NCI-H446 (cell line): ENCODE measurements at places on chromosomes 6 and 20.
A peak's percentile ranks its signal among the peaks of the same experiment; 100 is the strongest.

DNA sequence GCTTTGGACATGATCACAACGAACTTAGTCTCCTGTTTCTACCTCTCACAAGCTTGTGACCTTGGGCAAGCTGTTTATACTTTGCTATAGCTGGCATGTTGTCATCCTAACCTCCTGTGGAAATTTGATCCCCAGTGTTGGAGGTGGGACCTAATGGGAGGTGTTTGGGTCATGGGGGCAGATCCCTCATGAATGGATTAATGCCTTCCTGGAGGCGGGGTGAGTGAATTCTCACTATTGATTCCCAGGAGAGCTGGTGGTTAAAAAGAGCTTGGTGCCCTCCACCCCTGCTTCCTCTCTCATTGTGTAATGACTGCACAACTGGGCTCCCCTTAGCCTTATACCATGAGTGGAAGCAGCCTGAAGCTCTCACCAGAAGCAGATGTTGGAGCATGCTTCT is 228.9 kb downstream of the HIVEP2 start:
- no peak for DNase-seq

GRCh38 chr20:51376111-51376510 is 166.4 kb downstream of the NFATC2 start:
- no peak for DNase-seq

DNA sequence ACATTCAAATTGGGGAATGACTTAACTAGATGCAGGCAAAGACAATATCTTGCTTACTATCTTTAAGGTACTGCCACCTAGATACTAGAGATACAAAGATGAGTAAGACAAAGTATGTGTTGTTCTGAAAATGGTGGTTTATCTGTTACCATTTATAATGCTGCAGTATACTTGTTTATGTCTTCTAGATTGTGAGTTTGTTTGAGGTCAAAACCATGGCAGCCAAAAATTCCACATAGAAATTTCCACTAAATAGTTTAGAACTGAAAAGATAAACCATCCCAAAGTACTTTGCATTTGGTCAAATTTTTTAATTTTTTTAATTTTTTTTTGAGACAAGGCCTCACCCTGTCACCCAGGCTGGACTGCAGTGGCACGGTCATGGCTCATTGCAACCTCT is 150.8 kb downstream of the SOX4 start:
- no peak for DNase-seq

DNA sequence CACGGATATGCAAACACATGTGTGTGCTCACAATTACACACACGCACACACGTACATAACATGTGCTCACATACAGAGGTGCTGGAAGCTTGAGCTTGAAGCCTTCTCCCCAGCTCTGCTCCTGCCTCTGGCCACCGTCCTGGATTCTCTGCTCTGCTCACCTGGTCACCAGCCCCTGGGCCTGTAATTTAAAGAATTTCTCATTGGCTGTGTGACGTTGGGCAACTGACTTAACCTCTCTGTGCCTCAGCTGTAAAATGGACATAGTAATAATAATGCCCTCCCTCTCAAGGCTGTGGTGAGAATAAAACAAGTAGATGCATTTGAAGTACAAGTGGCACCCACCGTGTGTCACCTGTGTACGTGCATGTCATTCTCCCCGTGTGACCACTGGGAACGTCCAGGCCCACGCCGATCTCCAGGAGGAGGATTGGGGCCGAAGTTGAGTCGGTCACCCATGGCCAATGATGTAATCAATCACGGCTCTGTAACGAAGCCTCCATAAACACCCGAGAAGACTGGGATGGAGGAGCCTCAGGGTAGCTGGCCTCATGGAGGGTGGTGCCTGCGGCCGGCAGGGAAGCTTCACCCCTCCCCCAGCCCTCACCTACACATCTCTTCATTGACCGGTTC is 160.9 kb upstream of the AFDN start:
- no peak for DNase-seq

DNA sequence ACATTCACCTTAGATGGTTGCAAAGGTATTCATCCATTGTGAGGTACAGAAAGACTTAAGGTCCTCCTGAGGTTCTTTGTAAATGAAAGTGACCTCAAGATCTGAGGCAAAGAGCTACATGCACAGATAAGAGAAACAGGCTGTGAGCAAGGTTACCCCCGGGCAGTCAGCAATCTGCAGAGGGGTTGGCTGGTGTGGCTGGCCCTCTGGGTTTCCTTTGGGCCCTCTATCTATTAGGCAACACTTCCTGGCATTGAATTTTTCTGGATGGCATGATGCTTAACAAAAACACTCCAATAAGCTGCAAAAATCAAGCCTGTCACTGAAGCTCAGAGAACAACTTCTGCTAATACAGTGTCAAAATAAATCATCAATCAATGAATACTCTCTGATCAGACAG is 48.9 kb upstream of the RALGAPA2 start:
- no peak for DNase-seq

DNA sequence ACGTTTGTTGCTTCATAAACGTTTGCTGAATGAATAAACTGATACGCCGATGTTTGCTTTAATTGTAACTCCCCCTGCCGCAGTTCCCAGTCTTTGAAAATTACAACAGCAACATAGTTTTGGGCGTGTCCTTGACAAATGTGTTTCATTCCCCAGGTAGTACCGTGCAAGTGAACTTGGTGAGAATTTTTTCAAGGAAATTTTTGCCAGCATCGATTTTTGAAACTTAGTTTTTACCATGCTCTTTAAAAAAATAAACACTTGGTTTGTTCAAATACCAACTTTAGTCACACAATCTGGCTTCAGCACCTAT is 60.1 kb downstream of the FAM217A start:
- DNase-seq = no peak

DNA sequence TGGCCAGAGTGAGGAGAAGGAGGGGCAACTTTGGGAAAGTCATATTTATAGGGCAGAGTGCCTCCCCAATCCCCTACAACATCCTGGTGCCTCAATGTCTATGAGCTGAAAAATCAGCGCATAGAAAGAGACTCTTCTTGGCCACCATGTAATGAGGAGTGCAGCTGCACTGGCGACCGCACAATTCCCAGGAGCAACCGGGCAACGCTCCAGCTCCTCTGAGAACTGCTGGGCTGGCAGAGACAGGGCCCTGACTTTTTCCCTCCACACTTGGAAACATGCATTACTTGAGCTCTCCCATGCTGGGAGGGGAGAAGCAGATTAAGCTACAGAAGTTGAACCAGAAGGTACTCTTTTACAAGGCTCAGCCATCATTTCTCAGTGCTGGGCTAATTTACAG is 31.4 kb upstream of the MARCKS start:
- DNase-seq = peak; percentile 86

DNA sequence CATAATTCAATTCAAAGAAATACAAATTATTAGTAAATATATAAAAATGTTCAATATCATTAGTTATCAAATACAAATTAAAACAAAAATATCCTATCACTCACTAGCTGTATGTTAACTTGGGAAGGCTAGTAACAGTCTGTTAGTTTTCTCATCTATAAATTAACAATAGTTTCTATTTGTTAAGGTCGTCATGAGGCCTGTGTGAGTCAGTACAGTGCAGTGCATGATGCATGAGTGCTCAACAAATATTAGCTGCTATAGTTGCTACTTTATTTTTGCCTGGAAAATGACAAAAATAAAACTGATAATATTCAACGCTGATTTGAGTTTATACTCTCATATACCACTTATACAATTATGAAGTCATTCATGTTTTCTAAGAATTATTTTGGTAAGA is 401.6 kb upstream of the RUNX2 start:
- no peak for DNase-seq

GRCh38 chr6:36752187-36752885 is 54.7 kb downstream of the RAB44 start:
- no peak for DNase-seq

- no peak for DNase-seq
These were observed 548 bp downstream of the GNL1 start for GRCh38 chr6:30555816-30556065.

DNA sequence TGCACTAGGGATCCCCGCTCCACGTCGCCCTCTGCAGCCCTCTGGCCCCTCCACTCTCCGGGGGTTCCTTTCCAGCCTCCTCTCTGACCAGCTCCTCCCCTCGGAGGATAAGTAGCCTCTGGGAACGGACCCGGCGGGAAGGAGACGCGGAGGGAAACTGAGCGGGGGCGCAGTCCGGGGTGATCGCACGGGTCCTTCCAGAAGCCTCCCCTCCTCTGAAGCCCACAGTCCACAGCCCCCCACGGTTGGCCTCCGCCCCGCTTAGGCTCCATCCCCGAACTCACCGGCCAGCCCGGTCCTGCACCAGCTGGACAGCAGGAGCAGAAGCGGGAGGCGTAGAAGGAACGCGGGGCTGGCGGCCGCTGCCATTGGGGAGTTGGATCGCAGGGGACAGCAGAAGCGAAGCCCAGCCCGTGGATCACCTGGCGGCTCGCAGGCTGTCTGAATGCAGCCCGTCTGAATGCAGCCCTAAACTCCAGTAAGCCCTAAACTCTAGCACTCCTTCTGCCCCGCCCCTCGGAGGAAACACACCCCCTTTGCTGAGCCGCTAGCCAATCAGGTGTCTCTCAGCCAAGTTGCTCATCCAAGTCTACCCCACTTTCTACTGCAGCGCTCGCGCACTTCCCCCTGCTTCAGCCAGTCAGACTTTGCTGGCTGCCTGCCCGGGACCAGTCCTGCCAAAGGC is at the start of gene RAET1G:
TSS of gene RAET1G (minus strand) at position 480 of the 685 bp plus-strand sequence. CDS start at position 369, 111 bp downstream.
- DNase-seq = peak; percentile 31

DNA sequence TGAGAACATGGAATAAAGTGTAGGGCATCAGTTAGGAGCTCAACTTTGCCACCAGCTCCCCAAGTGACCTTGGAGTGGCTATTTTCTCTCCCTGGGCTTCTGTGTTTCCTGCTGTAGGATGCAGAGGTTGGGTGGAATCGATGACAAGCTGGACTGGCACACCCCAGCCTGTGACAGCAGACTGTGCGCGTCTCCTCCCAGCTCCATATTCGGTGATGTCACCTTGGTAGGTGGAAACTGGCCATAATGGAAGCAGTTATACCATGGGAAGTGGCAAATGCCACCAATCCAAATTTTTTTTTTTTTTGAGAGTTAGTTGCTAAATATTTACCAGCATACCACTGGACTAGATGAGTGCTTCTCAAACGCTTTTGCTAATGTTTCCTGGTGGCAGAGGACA is 85.2 kb downstream of the BANF2 start:
- no peak for DNase-seq
